ENCODE measurements at places on chromosomes 7 and 10. TPM values are rescaled to one million over a fixed set of nuclear protein-coding genes. Genes with fewer than 3 reads are reported as not detected.

DNA sequence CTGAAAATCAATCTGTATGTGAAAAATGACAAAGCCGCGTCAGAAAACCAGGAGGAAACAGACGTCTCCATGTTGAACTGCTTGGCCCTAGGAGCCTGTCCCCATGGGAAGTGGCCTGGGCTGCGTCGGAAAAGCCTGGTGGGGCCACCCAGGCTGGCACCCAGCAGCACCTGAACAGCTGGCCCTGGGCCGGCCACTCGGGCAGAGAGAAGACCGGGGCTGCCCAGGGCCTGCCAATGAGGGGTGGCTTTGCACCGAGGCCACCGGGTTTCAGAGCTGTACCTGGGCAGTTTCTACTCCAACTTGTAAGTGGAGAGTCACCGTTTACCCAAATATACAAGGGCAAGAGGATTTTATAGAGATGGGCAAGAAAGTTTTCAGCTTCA is 1.1 kb upstream of the FUOM start:
- no peak for DNase-seq

Gene CTAGE6
- polyA plus RNA-seq, result 0.07 TPM

Gene SUN3
- polyA plus RNA-seq, result 1.0 TPM

Gene SLC26A5
- 0.56 TPM for polyA plus RNA-seq

Gene ATP6V0E2
- 34.9 TPM for polyA plus RNA-seq

Gene GPER1
- 9.1 TPM for polyA plus RNA-seq

Gene MARVELD1
- polyA plus RNA-seq, result 6.3 TPM

Data from adrenal gland (tissue), 19 donors.